Activated CD8-positive, alpha-beta T cell treated with anti-CD3 and anti-CD28 coated beads for 36 hours (primary cell): ENCODE measurements at places on chromosomes 16 and 17. TPM values are rescaled to one million over a fixed set of nuclear protein-coding genes. Genes with fewer than 3 reads are reported as not detected.

FBXW10 gene
- total RNA-seq, result not detected

DNA sequence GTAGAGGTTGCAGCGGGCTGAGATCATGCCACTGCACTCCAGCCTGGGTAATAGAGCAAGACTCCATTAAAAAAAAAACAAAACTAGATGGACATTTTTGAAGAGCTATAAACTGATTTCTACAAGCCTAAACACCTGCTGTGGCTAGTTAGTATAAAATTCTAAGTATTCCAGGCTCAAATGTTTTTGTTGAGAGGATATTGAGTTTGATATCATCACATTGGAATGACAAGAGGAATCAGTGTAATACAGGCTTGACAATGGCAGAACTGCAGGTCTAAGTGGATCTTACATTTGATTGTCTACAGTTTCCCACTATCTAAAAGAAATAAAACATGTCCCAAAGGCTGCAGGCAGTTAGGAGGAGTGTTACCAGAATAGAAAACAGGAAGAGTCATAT is 23.9 kb upstream of the DLX3 start:
- H3K36me3 ChIP-seq, result no peaks in the 10 kb centered on the region
- H3K27me3 ChIP-seq, result peaks cover 13% of the 10 kb centered on the region
- H3K27ac ChIP-seq, result no peak overlapping the region
- no peak overlapping the region for H3K4me3 ChIP-seq
- no peaks in the 10 kb centered on the region for H3K4me1 ChIP-seq
- no peak for DNase-seq

DNA sequence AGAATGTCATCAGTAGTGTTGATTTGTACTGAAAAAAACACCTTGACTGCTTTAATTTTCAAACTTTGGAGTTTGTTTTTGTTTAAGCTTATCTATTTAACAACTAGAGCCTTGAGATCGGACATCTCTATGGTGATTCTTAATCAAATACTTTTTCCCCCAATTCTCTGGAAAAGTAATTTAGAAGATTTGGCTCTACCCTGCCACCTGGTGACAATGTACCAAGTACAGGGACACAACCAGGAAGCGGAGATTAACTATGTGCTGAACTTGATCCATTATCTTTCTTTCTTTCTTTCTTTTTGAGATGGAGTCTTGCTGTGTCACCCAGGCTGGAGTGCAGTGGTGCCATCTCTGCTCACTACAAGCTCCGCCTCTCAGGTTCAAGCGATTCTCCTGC is 30.8 kb downstream of the USP43 start:
- no peaks in the 10 kb centered on the region for H3K4me1 ChIP-seq
- no peak overlapping the region for H3K4me3 ChIP-seq
- H3K27ac ChIP-seq, result no peak overlapping the region
- H3K27me3 ChIP-seq, result peaks cover 2% of the 10 kb centered on the region
- no peak for DNase-seq

DNA sequence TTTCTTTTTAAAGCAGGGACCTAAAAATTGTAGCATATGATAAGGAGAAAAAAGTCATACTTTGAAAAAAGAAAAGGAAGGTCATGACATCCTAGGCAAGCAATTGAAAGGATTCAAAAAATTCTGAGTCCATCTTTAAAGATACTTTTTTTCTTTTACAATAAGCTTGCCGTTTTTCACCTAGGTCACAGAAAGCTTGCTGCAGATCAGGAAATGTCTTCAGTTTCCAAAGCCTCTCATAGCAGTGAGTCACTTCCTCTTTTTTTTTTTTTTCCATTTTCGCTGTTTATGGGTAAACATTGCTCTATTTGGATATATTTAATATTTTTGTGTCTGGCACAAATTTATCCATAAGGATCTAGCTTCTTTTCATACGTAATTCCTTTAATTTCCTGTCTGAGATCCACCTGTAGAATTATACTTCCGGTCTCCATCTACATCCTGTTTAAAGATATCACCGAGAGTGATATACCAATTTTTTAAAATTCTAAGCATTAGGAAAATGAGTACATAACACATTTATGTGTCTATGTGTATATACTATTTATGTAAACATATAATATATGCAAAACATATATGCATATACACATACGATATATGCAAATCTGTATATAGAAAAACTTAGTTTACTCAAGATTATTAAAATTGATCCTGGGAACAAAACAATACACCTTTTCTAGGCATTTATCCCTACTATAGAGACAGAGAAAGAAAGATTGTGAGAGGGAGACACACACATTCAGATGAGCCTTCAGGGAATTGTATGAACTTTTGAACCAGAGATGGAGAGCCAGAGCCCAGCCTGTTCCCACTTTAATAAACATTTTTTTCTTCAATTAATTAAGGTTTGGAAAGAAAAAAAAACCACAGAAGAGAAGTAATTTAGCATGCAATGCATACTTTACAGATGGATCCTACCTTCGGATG is 134.4 kb downstream of the SKAP1 start:
- H3K27me3 ChIP-seq, result no peaks in the 10 kb centered on the region
- peak overlapping the region; percentile 74 for H3K4me3 ChIP-seq
- no peak for DNase-seq
- peaks cover 67% of the 10 kb centered on the region for H3K4me1 ChIP-seq
- H3K27ac ChIP-seq, result peak overlapping the region; percentile 97

GRCh38 chr16:80105160-80105559 is 435.6 kb upstream of the DYNLRB2 start:
- H3K27ac ChIP-seq, result no peak overlapping the region
- H3K27me3 ChIP-seq, result peaks cover 9% of the 10 kb centered on the region
- no peak overlapping the region for H3K4me3 ChIP-seq
- no peaks in the 10 kb centered on the region for H3K36me3 ChIP-seq

RABEP1 gene
- 58.7 TPM for total RNA-seq

ARSG gene
- total RNA-seq, result 7.2 TPM

- no peaks in the 10 kb centered on the region for H3K36me3 ChIP-seq
- H3K27me3 ChIP-seq, result no peaks in the 10 kb centered on the region
- H3K4me1 ChIP-seq, result peaks cover 17% of the 10 kb centered on the region
- H3K27ac ChIP-seq, result no peak overlapping the region
These were observed 31.8 kb downstream of the TMEM204 start for GRCh38 chr16:1565083-1565805.

DNA sequence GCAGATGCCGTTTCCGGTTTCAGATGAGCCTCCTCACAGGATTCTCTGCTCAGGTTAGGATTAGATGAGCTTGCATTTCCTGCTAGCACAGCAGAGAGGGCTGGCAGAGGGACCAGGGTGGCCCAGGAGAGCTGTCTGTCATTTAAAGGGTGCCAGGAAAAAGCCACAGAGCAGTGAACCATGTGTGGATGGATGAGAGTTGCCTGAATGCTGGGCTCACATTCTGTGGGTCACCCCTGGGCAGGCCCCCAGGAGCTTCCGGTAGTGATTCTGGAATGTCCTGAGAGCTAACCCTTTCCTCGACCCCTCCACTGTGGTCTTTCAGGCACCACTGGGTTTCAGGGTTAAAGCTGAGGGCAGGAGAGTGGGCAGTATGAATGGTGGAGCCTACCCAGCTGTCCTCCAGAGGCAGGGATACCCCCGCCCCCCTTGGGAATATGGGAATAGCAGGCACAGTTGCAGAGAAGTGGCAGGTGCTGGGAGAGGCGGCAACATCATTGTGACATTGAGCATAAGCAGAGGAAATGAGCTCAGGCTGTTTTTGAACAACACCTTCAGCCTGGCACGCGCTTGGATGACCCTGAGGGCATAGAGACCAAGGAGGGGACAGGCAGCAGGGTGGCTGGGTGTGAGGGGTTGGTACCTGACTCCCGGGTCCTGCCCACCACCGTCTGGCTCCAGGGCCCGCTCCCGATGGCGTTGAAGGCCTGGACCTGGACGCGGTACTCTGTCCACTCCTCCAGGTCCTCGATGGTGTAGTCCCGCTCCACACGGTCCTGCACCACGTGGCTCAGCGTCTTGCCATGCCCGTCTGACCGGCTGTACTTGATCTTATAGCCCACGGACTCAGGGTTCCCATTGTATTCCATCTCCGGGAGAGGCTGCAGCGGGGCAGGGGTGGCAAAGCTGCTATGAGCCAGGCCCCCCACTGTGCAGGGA is 83.0 kb upstream of the CDC42EP4 start:
- no peak for DNase-seq
- no peaks in the 10 kb centered on the region for H3K36me3 ChIP-seq
- no peaks in the 10 kb centered on the region for H3K4me1 ChIP-seq
- H3K27me3 ChIP-seq, result no peaks in the 10 kb centered on the region
- H3K27ac ChIP-seq, result no peak overlapping the region

PIRT gene
- not detected for total RNA-seq

GRCh38 chr16:7689234-7689633 is 356.6 kb downstream of the RBFOX1 start:
- H3K36me3 ChIP-seq, result no peaks in the 10 kb centered on the region
- H3K27me3 ChIP-seq, result no peaks in the 10 kb centered on the region
- DNase-seq, result no peak
- no peaks in the 10 kb centered on the region for H3K4me1 ChIP-seq

DNA sequence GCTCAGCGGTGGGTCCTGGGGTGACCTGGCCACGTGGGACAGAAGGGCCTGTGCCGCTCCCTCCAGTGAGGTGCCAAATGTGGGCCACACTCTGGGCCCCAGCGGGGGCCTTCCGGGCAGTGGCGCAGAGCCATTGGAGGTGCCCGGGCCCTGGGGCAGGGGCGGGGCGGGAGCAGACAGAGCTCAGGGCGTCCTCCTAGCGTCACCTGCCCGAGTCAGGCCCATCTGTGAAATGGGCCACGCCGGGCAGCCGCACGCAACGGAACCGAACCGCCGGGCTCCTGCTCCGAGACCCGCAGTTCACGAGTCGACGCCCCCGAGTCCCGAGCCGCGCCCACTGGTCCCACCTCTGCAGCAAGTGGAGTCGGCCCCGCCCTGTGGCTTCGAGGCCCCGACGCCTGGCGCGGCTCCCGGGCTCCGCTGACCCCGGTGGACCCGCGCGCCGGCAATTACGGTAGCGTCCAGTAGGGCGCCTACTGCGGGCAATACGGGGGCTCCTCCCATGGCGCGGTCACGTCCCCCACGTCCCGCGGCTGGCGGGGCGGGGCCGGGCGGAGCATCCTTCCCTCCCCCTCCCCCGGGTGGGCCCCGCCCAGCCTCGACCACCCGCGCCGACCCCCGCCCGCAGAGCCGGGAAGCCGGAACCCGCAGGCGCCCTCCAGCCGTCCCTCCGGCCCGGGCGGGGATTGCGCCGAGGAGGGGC is 1.9 kb downstream of the SLC16A3 start:
- no peaks in the 10 kb centered on the region for H3K27me3 ChIP-seq
- peaks cover 9% of the 10 kb centered on the region for H3K4me1 ChIP-seq
- no peak overlapping the region for H3K27ac ChIP-seq

- DNase-seq, result no peak
- no peak overlapping the region for H3K4me3 ChIP-seq
- H3K36me3 ChIP-seq, result no peaks in the 10 kb centered on the region
- H3K4me1 ChIP-seq, result no peaks in the 10 kb centered on the region
- H3K27ac ChIP-seq, result no peak overlapping the region
These were observed 136.7 kb downstream of the CYLD start for GRCh38 chr16:50878536-50878935.

IRX5 gene
- 0.14 TPM for total RNA-seq

DNA sequence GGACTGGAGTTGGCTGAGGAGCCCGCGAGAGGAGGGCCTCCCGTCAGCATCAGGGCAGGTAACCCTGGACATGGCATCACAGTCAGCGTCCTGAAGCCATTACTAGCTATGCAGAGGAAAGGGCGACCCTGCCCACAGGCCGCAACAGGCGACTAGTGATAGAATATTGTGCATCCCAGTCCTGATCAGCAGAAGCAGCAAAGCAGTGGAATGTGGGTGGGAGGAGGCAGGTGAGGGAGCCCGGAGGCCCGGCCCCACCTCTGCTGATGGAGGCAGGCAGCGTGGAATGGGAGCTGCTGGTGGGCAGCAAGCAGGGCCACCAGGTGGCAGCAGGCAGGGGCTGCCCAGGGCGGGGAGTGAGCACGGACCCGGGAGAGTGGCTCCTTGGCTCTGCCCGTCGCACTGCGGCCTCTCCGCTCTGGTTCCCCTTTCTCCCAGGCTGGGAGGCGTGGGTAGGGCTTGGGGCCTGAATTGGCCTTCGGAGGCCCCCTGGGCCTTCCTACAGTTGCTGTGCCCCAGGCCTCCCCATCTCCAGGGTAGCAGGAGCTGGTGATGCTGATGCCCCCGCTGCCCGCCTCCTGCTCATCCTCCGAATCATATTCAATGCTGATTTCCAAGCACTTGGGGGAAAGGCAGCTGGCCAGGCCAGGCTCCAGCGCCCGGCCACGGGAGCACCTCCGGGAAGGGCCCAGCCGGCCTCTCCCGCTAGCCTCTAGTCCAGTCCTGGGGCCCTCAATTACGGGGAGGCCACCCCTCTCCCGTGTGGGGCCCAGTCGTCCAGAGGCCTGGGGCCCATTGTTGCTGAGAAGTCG is 20.2 kb downstream of the TSPOAP1 start:
- H3K4me1 ChIP-seq, result peaks cover 2% of the 10 kb centered on the region
- H3K4me3 ChIP-seq, result no peak overlapping the region
- no peaks in the 10 kb centered on the region for H3K27me3 ChIP-seq
- peaks cover 1% of the 10 kb centered on the region for H3K36me3 ChIP-seq

- no peaks in the 10 kb centered on the region for H3K36me3 ChIP-seq
- no peak overlapping the region for H3K4me3 ChIP-seq
- H3K27me3 ChIP-seq, result peaks cover 38% of the 10 kb centered on the region
- peak; percentile 63 for DNase-seq
- peaks cover 18% of the 10 kb centered on the region for H3K4me1 ChIP-seq
These were observed 2.5 kb downstream of the TTLL6 start for GRCh38 chr17:48814504-48814903.

INO80E gene
- 79.1 TPM for total RNA-seq

ATAD5 gene
- total RNA-seq, result 35.0 TPM

PRAC1 gene
- not detected for total RNA-seq

GRCh38 chr17:6843241-6843880 is 11.8 kb upstream of the TEKT1 start:
- peaks cover 37% of the 10 kb centered on the region for H3K27me3 ChIP-seq
- no peak for DNase-seq
- no peak overlapping the region for H3K27ac ChIP-seq
- H3K4me3 ChIP-seq, result no peak overlapping the region
- H3K4me1 ChIP-seq, result no peaks in the 10 kb centered on the region
- H3K36me3 ChIP-seq, result no peaks in the 10 kb centered on the region

DNA sequence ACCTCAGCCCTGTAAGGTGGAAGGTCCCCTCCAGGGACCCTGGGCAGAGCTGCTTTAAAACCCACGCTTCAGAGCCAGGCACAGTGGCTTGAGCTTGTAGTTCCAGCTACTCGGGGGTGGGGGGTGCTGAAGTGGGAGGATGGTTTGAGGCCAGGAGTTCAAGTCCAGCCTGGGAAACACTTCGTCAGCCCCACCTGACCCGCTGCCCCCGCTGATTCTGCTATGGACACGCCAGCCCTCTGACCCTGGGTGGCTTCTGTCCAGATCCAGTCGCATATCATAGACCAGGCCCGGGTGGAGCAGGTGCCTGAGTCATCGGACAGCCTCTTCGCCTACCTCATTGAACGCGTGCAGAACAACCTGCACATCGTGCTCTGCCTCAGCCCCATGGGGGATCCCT is 35.2 kb upstream of the KDM6B start:
- H3K4me3 ChIP-seq, result no peak overlapping the region
- H3K36me3 ChIP-seq, result no peaks in the 10 kb centered on the region
- DNase-seq, result no peak
- H3K27ac ChIP-seq, result no peak overlapping the region
- H3K4me1 ChIP-seq, result no peaks in the 10 kb centered on the region

IGSF6 gene
- total RNA-seq, result 0.20 TPM

GRCh38 chr17:63598281-63598680 is 2.4 kb upstream of the TACO1 start:
- H3K36me3 ChIP-seq, result peaks cover 4% of the 10 kb centered on the region
- no peak overlapping the region for H3K4me3 ChIP-seq
- H3K27ac ChIP-seq, result no peak overlapping the region
- H3K4me1 ChIP-seq, result peaks cover 37% of the 10 kb centered on the region
- DNase-seq, result no peak
